ENCODE measurements at places on chromosomes 3 and 15.
A peak's percentile ranks its signal among the peaks of the same experiment; 100 is the strongest.

DNA sequence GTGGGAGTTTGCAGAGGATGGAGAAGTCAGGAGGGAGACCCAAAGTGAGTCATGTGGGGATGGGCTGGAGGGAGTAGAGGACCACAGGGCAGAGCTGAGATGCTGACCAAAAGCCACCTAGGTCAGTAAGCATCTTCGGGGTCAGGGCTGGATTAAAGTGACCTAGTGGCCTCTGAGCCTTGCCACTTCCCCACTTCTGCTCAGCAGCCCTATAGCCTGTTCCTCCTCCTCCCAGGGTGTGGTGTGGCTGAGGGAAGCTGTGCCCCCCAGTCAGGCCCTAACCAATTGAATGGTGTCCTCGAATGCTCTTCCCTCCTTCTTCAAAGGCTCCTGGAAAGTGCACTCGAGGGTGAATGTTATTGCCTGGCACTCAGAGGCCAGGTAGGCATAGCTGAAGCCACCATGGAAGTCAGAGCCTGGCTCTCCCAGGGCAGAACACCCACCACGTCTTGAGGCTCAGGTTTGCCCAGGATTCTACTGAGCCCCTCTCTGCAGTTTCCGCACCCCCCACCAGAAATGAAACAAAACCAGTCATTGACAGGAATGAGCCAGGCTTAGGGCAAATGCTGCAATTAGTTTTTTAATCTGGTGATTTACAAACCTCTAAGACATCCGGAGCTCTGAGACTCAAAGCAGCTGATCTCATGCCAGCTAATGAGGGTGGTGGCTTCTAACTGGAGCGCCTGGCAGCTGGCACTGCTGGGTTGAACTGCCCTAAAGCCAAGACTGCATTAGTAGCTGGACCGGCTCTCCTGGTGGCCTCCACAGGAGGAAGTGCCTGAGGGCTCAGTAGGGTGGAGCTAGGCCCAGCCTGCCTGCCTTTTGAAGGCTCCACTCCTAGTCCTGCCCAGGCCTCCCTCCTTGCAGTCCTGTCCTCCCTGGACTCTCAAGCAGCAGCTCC, 26.0 kb upstream of the VIPR1 start:
- no peak for DNase-seq

DNA sequence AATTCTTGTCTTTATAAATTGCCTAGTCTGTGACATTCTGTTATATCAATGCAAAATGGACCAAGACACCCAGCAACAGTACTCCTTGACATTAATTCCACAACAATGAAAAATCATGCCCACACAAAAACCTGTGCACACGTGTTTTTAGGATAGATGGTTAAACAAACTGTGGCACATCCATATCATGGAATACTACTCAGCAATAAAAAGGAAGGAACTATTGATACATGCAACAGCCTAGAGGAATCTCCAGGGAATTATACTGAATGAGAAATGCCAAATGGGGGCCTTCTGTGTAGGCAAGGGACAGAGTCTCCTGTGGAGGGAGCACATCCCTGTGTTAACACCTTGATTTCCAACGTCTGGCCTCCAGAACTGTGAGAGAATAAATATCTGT, 388.5 kb downstream of the MAGI1 start:
- no peak for DNase-seq

DNA sequence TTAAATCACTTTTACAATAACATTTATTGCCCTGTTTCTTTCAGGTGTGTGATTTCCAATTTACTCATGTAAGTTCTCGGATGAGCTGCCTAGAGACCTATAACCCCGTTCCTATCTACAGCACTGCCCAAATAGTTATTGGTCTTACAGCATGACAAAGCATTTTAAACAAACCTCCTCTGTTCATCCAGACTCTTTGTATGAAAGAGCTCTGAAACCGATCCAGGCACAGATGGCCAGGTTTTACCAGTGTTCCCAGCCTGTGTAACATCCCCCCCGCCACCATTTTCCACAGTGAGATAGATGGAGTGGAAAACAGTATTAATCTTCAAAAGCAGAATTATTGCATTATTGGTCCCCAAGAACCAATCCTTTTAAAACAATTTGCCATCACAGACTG, 59.0 kb upstream of the SPTSSB start:
- no peak for DNase-seq

- peak; percentile 32 for DNase-seq
Observed at GRCh38 chr15:60704717-60705116, 225.8 kb upstream of the ICE2 start.

GRCh38 chr3:66490214-66490613, 10.6 kb downstream of the LRIG1 start:
- DNase-seq = no peak

GRCh38 chr15:29274946-29275345, 5.3 kb upstream of the NSMCE3 start:
- DNase-seq = no peak

- no peak for DNase-seq
Observed at GRCh38 chr3:184635126-184635525, 73.5 kb downstream of the EPHB3 start.

GRCh38 chr3:8900869-8901268, 62.4 kb downstream of the RAD18 start:
- DNase-seq = no peak

GRCh38 chr3:179955809-179956208, 80.9 kb downstream of the PEX5L start:
- DNase-seq = no peak

GRCh38 chr3:31945738-31946052, 35.4 kb downstream of the OSBPL10 start:
- no peak for DNase-seq

GRCh38 chr15:36550650-36551049, 28.8 kb upstream of the CDIN1 start:
- no peak for DNase-seq

- no peak for DNase-seq
Observed at GRCh38 chr3:194579091-194579606, 54.1 kb downstream of the TMEM44 start.

DNA sequence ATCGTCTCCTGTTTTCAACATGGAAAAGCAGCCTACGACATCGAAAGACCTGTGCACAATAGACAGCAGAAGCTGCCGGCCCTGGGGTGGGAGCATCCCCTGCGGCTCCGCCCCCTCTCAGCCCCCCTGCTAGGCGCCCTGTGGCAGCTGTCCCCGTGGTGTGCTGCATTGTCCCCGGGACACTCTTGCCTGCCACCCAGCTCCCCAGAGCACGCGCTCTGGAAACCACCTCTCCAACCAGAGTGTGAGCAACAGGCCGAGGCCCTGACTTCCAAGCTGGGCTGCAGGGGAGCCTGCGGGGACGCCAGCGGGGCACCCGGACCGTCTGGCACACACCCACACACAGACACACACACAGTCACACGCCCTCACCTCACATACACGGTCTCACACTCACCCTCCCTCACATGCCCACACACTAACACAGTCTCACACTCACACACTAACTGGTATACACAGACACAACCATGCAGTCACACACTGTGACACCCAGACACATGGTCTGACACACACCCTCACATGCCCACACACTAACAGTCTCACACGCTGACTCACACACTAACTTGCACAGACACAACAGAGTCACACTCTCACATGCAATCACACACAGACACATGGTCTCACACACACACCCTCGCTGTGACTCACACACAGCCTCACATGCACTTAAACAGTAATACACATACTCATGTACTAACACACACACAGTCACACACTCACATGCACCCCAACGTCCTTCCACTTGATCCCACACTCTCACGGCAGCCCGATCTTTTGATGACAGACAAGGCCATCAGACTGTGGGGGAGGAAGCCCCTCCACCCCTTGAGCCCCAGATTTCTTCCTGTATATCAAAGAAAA, 94.7 kb downstream of the OCA2 start:
- no peak for DNase-seq

DNA sequence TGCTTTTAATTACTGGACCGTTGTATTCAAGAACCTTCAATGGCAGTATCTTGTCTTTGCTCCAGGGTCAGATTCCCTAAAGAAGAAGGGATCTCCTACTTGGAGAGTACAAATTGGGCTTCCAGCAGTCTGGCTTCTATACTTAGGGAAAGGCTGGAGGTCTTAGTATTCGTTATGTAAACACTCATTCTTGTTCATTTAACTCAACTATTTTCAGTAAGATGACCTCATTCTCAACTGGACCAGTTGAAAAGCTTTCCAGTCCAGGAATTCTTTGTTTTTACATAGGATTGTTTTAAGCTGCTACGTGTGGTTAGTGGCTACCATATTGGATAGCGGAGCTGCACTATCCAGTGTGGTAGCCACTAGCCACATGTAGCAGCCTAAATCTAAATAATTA, 4.6 kb downstream of the SENP5 start:
- no peak for DNase-seq

GRCh38 chr3:190044142-190044541, 76.6 kb downstream of the P3H2 start:
- DNase-seq = no peak

DNA sequence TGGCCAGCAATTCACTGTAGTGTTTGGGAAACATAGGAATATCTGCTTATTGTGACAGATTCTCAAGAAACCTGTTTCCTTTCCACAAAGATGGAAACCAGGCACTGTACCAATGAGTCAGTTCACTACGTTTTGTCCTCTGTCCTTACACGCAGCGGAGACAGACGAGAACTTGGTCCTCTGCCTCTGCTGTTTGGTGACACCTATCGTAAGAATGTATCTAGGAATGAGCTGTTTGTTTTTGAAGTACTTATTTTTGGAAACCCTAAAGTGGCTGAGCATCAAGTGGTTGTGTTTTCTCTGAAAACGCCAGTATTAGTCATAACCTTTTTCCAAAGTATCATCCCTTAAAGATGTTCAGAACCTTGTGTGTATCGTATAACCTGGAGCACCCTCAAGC, 93.0 kb downstream of the PGPEP1L start:
- no peak for DNase-seq

DNA sequence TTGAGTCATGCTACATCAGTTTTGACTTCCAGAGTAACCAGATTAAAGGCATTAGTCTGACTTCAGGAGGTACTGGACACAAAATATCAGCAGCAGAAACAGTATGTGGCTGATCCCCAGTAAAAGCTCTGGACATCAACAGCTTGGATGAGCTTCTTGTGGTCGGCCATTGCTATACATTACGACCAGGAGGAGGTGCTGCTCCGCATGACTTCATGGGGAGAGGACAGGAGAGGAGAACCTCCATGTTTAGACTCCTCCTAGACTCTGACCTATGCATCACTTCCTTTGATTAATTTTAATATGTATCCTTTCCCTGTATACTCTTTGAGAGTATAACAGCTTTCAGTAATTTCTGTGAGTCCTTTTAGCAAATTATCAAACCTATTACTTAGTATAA, 285.6 kb upstream of the ARHGEF26 start:
- DNase-seq = no peak

- no peak for DNase-seq
Observed at GRCh38 chr3:55946574-55947160, 459.6 kb upstream of the WNT5A start.

DNA sequence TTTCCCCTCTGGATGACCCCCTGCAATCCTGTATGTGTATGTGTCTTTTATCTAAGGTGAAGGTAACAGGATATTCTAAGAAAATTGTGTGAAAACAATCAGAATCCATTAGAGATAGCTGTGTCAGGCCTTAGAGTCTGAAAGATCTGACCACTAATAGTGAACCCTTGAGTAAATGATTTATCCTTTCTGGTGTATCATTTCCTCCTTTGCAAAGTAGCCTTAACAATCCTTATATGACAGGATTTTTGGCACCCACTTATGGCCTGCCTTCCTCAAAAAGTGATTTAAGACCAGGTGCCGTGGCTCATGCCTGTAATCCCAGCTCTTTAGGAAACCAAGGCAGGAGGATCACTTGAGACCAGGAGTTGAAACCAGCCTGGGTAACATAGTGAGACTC, 110.2 kb downstream of the RBPMS2 start:
- no peak for DNase-seq

Measured in head of caudate nucleus (tissue), 42 donors.